Activated naive CD8-positive, alpha-beta T cell treated with anti-CD3 and anti-CD28 coated beads, Interleukin-2, amount 50 U/mL, for 16 hours (primary cell): ENCODE measurements at places on chromosomes 7 and 10.
A peak's percentile ranks its signal among the peaks of the same experiment; 100 is the strongest.

- DNase-seq, result no peak
These were observed at the start of gene BMPR1A for GRCh38 chr10:86756511-86757112. Gene BMPR1A, plus strand, starts transcription at chr10:86756619. Its CDS starts 119,400 bp downstream, at chr10:86876019.

- no peak for DNase-seq
These were observed 9.6 kb upstream of the ZNF783 start for GRCh38 chr7:149252378-149252777.

DNA sequence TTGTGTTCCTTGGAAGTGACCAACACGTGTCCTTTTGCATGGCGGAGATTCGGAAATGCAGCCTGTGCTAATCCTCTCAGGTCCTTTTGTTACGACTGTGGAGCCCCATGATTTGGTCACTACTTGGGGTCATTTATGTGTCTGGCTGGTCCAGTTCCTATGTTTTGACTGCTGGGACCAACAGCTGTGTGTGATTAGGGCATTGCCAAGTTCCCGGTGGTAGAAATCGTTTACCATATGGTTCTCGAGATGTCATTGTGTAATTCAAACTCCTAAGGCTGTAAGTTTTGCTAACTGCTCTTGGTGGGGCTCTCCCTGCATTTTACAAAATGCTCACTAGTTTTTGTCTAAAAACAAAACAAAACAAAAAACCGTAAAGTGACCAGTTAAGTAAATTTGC lies 62.0 kb downstream of the CCNY start:
- DNase-seq, result no peak

GRCh38 chr10:96090463-96090800 lies 39.7 kb upstream of the ZNF518A start:
- DNase-seq, result no peak

DNA sequence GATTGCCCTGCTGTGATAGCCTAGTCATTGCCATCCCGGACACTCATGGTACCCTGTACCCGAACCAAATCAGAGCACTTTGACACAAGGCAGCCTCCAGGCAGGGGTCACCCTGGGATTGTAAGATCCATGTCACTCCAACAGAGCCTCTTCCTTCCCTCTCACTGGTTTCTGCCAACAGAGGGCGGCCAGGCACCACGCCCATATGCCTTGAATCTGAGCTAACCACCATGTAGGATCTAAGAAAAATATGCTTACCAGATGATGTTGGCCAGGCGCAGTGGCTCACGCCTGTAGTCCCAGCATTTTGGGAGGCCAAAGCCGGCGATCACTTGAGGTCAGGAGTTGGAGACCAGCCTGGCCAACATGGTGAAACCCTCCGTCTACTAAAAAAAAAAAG lies 389.2 kb upstream of the KLF6 start:
- no peak for DNase-seq

DNA sequence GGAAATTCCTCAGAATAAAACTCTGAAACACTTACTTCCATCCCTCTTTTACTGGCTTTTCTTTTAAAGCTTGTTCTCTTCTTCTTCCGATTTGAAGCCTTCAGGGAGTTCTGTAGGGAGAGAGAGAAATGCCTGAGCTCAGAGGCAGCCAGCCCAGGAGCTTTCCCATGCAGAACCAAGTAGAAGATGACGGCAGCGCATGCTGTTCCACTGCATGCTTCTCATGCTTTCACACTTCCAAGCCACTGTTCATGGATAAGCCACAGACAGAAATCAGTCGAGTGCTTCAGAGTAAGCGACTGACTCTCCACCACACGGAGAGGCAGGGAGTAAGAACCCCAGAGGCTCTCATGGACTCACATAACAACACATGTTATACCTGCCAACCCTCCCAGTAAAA lies 237.3 kb downstream of the DGKI start:
- no peak for DNase-seq

GRCh38 chr10:22927166-22927565 lies 687 bp upstream of the ARMC3 start:
- DNase-seq, result no peak

DNA sequence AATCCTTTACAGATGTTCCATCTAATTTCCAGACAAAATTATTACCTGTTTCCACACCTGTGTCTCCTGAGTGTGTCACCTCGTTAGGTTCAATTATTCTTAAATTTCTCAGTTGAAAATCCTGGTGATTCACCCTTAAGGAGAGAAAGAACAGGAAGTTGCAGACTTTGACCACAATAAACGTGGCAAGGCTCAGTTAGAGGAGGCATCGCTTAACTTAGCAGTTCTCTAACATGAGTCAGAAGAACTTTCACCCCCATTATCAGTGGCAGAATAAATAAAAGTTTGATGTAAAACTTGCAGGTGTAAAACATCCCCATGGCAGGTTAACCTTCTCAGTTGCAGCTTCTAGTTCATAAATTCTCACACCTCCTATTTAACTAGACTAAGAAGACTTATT lies 8.3 kb downstream of the XPNPEP1 start:
- DNase-seq, result no peak

- DNase-seq, result no peak
These were observed 13.3 kb upstream of the FAM180A start for GRCh38 chr7:135761751-135762488.

GRCh38 chr7:19392246-19392645 lies 247.0 kb upstream of the FERD3L start:
- DNase-seq, result no peak

- no peak for DNase-seq
These were observed 18.2 kb downstream of the TRPV5 start for GRCh38 chr7:142915315-142915714.

DNA sequence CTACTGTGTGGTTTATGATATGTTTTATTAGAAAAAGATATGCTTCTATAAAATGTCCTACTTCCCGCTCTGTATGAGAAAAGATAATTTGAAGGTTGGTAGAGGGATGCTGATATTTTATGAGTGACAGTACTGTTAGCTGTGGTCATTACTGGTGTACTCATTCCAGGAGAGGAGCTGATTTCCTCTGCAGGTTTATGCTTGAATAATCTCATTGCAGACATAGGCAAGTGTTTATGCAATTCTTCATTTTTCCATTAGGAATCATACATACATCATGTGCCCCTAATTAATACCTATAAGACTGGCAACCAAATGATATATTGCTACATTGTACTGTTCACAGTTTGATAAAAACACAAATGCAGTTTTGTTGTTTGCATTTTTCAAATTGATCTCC lies 269.4 kb downstream of the MALRD1 start:
- DNase-seq, result no peak

- DNase-seq, result peak; percentile 4
These were observed 70.2 kb downstream of the PRTFDC1 start for GRCh38 chr10:24882047-24882698.

DNA sequence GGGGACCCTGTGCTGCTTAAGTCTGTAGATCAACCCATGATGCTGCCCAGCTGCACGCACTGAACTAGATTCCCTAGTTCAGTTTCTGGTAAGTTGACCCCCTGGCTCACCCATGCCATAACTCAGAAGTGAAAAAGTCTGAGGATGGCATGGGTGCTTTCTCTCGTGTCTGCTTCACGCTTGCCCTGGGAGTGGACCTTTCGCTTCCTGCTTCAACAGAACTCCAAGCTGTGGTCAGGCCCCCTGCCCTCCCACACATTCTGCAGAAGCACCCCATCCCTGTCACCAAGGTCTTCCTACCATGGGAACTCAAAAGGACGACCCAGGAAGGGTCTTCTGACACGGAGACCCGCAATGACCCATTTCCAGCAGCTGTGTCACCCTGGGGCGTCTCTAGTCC lies 39.9 kb downstream of the LRRC18 start:
- DNase-seq, result no peak

DNA sequence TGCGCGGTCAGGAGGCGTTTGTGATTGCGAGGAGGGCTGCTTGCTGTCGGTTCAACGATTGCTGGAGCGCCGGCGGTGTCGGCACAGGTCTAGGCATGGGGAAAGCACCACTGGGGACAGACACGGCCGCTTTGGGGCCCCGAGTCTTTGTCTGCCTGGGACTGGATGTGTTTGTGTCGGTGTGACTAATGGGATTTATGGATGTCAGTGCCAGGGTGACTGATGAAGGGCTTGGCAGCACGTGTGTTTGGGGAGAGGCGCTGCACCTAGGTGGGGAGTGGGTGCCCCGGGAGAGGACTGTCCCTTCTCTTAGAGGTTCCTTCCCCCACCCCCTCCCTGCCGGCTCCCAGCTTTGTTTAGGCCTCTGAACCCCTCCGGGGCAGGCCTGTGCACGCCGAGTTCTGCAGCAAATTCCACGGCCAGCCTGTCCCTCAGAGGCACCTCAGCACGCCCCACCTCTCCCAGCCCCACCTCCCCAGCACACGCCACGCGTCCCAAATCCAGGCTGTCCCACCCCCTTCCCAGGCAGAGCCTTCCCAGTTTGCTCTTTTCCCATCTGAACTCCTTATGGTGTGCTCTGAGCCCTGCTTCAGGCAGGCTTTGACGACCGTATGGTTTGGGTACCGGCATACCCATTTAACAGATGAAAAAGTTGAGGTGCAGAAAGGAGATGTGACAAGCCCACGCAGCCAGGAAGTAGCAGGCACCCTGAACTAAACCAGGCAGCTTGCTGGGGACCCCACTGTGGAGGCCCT lies 6.4 kb upstream of the TNRC18 start:
- DNase-seq, result no peak

GRCh38 chr7:66921396-66921917 lies 432 bp downstream of the TMEM248 start:
- DNase-seq, result no peak

DNA sequence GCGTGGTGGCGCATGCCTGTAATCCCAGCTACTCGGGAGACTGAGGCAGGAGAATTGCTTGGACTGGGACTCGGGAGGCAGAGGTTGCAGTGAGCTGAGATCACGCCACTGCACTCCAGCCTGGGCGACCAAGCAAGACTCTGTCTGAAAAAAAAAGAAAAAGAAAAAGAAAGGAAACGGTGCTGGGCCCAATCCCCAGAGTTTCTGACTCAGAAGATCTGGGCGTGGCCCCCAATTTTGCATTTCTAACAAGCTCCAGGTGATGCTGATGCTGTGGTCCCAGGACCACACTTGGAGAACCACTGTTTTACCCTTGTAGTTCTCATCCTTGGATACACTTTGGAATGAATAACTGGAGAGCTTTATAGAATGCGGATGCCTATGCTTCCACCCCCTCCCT lies 79.0 kb downstream of the C10orf105 start:
- DNase-seq, result no peak

GRCh38 chr7:19442016-19442785 lies 266.6 kb downstream of the POLR1F start:
- DNase-seq, result no peak

DNA sequence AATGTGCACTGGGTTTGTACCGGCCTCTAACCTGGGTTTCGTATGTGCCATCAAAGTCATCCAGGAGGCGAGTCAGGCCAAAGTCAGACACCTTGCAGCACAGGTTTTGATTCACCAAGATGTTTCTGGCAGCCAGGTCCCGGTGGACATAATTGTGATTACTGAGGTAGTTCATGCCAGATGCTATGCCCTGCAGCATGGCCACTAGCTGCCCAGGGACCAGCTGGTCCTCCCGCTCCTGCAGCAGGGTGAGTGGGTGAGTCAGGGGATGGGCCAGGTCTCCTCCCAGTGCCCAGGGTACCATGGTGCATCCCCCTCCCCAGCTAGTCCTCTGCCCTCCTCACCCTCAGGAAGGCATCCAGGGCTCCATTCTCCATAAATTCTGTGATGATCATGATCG lies 13.6 kb downstream of the ZYX start:
- DNase-seq, result no peak

- DNase-seq, result no peak
These were observed 441 bp downstream of the FBH1 start for GRCh38 chr10:5890452-5890915.

GRCh38 chr7:132117181-132117580 lies 459.1 kb downstream of the PLXNA4 start:
- DNase-seq, result no peak

- no peak for DNase-seq
These were observed 636.6 kb downstream of the SDK1 start for GRCh38 chr7:3937605-3938004.

- no peak for DNase-seq
These were observed 347.7 kb downstream of the GLRX3 start for GRCh38 chr10:130483691-130484467.

DNA sequence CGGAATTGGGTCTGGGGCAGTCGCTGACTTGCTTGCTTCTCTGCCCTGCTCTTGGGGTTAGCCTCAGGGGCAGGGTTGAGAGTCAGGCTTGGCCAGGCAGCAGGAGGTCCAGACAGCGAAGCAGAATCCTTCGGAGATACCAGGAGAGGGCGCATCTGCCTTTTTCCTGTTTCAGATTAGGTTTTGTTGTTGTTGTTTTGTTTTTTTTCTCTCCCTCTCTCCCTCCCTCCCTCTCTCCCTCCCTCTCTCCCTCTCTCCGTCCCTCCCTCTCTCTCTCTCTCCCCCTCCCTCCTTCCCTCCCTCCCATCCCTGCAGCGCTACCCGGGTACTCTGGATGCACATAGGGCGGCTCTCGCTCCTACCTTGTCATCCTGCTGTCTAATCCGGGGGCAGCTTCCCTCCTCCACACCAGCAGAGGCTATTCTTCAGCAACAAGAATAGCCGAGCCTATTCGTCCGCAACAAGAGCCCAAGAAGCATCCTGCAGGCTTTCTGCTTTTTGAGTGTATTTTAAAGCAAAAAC lies 758 bp upstream of the OPTN start:
- DNase-seq, result no peak

- no peak for DNase-seq
These were observed 1010.0 kb downstream of the XPNPEP1 start for GRCh38 chr10:108913300-108913699.

DNA sequence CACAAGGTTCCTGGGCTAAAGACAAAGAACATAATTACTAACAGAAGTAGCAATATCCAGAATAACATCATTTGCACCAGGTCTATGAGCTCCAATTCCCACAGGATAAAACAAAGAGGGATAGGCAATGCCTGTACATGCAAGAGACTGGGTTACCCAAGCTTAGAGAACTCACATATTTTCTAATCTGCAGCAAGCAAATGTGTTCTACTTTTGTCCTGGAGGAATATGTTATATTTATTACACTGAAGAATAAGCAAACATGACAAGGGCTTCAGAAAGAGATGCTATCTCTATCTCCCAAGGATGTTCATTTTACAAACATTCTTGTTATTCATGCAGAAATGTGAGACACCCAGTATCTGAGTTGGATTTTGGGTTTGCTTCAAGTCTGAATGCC lies 118.6 kb downstream of the MDFIC start:
- DNase-seq, result no peak

DNA sequence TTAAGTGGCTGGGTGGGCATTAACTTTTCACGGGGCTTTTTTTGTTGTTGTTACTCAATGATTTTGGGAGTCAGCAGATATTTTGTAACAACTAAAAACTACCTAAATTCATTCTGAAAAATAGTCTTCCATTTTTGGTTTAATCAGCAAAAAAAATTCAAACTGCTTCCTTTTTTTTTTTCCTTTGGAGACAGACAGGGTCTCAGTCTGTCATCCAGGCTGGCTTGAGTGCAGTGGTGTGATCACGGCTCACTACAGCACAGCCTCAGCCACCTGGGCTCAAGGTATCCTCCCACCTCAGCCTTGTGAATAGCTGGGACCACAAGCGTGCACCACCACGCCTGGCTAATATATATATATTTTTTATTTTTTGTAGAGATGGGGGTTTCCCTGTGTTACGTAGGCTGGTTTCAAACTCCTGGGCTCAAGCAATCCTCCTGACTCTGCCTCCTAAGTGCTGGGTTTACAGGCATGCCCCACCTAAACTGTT lies 36.5 kb downstream of the SKIDA1 start:
- no peak for DNase-seq

GRCh38 chr10:86169506-86170254 lies 196.9 kb downstream of the GRID1 start:
- no peak for DNase-seq
